Hair follicular keratinocyte (primary cell): ENCODE measurements at places on chromosomes 7 and 10. TPM values are rescaled to one million over a fixed set of nuclear protein-coding genes. Genes with fewer than 3 reads are reported as not detected.

Gene A1CF
- not detected in 2 replicates for total RNA-seq

Gene GIMAP1
- not detected in 2 replicates for total RNA-seq

Gene VKORC1L1
- 9.5 and 11.2 TPM in 2 replicates for total RNA-seq

Gene HOXA10
- 1.1 and 4.5 TPM in 2 replicates for total RNA-seq

Gene CYP3A4
- total RNA-seq, result not detected in 2 replicates

Gene BEND7
- 2.9 and 4.2 TPM in 2 replicates for total RNA-seq

Gene CHN2
- total RNA-seq, result 0.15 TPM in 1 of 2 replicates, not detected in the other

Gene FOXP2
- not detected in 2 replicates for total RNA-seq

Gene NAT16
- not detected in 2 replicates for total RNA-seq

Gene CPSF4
- 27.7 and 33.9 TPM in 2 replicates for total RNA-seq

Gene CHAT
- not detected in 2 replicates for total RNA-seq

Gene BAMBI
- total RNA-seq, result 1.2 and 3.0 TPM in 2 replicates

Gene ASB10
- not detected in 2 replicates for total RNA-seq

Gene EN2
- not detected in 2 replicates for total RNA-seq

Gene MGAM2
- not detected in 2 replicates for total RNA-seq

Gene STK32C
- total RNA-seq, result 9.7 and 13.4 TPM in 2 replicates
